ENCODE measurements at places on chromosomes 16 and 17.

GRCh38 chr17:67124450-67125148 is 80.2 kb downstream of the CACNG1 start:
- DNase-seq: no peak

GRCh38 chr16:55372792-55373488 is 48.9 kb downstream of the IRX6 start:
- no peak for DNase-seq

- peak; percentile 61 for DNase-seq
These were observed 68.8 kb downstream of the AMFR start for GRCh38 chr16:56356276-56357240.

DNA sequence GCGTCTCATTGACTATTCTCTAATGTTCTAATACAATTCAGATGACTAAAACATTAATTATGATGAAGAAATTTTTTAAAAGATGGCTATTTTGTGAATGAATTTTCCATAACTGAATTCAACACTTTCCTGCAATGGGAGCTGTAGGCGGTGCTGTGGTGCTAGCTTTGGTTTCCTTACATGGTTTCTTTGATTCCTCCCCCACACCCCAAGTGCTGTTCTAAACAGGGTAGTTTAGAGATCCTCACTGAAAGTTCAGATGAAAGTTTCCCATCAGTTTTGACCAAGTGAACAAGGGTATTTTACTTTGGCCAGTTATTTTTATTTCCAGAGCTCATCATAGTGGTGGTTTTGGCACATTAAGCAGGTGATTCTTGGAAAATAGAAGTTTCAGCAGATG is 26.0 kb upstream of the MRC2 start:
- DNase-seq: no peak

DNA sequence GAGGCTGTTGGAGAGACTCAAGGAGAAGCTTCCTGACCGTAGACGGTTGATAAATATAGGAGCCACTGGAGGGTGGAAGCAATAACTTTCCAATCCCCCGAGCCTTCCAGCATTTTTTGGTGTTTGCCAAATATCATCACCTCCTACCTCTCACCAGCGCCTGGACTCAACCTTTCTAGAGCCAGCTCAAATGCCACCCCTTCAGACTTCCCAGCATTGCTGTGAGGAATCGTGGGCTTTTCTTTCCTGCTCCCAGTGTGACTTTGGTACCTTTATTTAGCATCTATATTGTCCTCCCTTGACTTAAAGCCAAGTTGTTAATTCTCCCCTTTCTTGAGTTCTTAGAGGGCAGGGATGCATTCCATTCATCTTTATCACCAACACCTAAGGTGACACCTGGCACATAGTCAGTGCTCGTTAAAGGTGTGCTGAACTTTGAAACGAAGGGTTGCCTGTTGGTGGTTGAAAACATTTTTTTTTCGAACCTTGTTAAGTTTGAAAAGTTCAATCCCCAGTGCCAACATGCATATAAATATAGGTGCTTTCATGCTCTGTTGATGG is 35.3 kb upstream of the CCR7 start:
- DNase-seq: no peak

DNA sequence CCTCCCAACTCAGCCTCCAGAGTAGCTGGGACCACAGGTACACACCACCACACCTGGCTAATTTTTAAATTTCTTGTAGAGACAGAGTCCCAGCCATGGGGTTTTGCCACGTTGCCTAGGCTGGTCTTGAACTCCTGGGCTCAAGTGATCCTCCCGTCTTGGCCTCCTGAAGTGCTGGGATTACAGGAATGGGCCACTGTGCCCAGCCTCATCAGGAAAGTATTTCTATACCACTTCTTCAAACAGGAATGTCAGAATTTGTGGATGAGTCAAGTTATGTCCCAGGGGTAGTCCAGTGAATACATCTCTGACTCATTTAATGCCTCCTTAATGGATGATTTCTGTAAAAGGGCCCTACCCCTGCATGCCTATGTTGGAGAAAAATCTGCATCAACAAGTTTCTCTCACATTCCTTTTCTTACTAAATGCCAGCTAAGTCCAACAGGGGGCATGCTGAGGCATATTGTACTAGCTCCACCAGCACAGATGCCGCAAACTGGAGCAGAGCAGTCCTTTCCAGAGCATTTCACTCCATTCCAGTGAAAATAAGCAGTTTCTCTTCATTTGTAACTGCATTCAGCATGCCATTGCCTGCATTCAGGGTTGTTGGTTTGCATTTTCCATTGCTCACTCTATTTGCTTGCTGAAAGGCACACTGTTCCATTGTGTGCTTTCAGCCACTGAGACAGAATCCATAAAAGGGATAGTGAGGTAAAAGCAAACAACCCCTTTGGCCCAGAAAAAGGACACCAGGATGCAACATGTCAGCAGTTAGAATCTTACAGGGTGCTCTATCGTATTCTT is 5.3 kb upstream of the CAVIN1 start:
- peak; percentile 61 for DNase-seq

DNA sequence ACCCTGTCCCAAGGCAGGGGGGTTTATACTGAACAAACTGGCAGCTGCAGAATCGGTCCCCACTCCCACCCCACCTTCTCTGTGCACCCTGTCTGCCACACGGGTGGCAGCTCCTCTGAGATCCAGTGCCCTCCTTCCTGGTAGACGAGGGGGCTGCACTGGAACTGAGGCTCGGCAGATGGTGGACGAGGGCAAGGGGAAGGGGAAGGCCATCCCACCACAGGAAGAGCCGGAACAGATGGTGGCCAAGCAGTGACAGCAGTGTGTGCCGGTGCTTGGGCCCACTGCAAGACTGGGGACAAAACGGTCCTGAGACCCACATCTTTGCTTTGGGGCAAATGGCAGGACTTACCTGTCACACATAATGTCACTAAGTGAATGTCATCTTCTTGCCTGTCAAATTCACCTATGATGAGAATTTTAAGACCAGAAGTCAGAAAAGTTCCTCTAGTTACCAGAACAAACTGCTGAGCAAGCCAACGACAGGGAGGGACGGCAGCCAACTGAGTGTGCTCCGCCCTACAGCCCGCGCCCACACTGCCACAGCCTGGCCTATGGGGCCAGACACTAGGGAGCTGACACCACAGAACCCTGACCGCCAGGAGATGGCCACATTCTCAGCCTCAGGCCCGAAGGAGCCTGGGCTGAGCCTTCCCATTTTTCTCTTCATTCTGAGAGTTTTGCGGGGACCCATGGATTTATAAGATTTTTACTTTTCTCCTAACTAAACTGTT is 14.4 kb downstream of the NTAN1 start:
- DNase-seq: no peak

Measured in CD4-positive, alpha-beta T cell treated with Interleukin-2 at 100 ng/mL for 4 hours (primary cell).